ENCODE measurements at places on chromosomes 1 and 21.

- DNase-seq: no peak
Observed at GRCh38 chr1:28127617-28128257, 39.3 kb upstream of the EYA3 start.

DNA sequence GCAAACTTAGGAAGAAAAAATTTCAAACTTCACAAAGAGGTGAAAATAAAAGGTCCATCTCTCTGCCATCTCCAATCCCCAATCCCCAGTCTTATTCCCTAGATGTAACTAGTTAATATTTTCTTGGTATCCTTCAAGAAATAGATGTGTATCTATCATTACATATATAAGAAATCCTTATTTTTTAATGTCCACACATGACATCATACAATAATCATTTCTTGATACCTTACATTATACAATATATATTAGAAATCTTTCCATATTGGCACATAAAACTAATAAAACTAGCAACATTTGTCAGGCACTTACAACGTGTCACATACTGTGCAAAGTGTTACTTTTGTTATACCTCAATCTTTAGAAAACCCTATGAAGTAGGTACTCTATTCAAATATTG lies 16.2 kb downstream of the DOCK7 start:
- DNase-seq: no peak

DNA sequence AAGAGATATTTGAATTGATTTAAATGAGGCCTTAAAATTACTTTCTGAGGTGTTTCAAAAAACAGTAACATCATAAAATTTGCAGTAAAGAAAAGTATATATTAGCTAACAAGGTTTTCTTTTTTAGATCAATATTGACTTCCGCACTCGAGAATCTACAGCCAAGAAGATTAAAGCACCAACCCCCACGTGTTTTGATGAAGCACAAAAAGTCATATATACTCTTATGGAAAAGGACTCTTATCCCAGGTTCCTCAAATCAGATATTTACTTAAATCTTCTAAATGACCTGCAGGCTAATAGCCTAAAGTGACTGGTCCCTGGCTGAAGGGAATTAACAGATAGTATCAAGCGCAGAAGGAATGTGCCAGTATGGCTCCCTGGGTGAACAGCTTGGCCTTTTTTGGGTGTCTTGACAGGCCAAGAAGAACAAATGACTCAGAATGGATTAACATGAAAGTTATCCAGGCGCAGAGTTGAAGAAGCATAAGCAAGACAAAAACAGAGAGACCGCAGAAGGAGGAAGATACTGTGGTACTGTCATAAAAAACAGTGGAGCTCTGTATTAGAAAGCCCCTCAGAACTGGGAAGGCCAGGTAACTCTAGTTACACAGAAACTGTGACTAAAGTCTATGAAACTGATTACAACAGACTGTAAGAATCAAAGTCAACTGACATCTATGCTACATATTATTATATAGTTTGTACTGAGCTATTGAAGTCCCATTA lies 3.6 kb downstream of the RGS1 start:
- peak; percentile 87 for DNase-seq

DNA sequence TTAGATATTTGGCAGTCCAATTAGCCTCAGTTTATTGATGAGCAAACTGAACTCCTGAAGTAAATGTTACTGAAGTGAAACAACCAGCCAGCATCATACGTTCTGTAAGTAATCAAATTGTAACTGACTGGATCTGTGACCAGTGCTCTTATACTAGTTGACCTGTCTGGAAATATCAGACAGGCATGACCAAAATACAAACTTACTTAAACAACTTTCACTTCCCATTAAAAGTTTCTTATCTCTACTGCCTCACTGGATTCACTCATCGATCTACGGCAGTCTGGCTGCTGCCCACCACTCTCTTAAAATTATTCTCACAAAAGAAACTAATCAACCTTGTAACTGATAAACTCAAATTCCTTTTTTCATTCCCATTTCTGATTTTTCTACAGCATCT lies 56.4 kb downstream of the WDR3 start:
- DNase-seq: no peak

GRCh38 chr1:151860504-151861187 lies 7.1 kb upstream of the THEM5 start:
- DNase-seq: no peak

DNA sequence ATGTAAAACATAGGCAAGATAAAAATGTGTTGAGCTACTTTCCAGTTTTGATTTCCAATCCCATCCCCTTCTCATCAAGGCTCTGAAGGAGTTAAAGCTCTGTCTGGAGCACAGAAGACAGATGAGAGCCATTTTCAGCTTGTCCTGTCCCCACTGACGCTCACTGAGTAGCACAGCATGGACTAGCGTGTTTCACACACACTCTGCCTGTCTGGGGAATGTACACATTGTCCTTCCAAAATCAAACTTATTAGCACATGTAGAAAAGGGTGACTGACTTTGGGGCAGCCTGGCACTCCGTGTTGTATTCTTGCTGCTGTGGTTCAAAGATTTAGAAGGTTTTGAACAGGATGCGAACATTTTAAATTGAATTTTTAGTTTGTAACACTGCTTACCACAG lies 139.2 kb downstream of the NEK7 start:
- DNase-seq: no peak

GRCh38 chr1:232166942-232167341 lies 463.0 kb downstream of the SIPA1L2 start:
- DNase-seq: no peak

GRCh38 chr1:24503059-24503751 lies 569 bp downstream of the RCAN3 start:
- no peak for DNase-seq

DNA sequence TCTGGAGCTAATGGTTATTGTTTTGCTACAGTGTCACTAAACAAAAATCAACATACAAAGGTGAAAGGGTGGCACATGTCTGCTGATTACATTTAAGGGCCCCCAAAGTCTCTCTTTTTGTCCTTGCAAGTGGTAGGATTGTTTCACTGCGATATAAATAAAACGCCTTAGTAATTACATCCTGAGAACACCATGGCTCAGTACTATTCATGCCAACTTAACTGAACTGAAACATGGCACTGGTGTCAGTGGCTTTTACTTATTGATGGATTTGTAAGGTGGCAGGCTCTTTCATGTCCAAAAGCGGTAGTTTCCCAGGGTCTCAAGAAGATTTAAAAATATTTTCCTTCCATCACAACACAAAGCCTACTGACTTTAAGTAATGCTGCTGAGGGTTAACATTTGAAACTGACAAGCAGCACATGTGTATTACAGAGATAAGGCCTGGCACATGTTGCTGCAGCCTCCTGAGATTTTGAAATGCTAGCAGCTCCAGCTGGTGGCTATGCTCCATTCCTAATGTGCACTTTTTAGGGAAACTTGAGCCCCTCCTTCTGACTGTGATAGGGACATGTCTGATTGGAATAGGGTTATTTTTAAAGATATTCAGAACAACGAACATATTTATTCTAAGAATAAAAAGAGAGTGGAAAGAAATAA lies 86.8 kb downstream of the ATP1B1 start:
- DNase-seq: no peak

GRCh38 chr1:33163621-33164519 lies 18.0 kb downstream of the TRIM62 start:
- DNase-seq: peak; percentile 97

- DNase-seq: no peak
Observed at GRCh38 chr1:98368995-98369394, 292.5 kb upstream of the SNX7 start.

GRCh38 chr1:196078691-196079090 lies 529.5 kb downstream of the KCNT2 start:
- DNase-seq: peak; percentile 44
